ENCODE measurements at places on chromosomes 13 and 19.

- H3K4me3 ChIP-seq: no peak overlapping the region
- no peaks in the 10 kb centered on the region for H3K36me3 ChIP-seq
- H3K4me1 ChIP-seq: no peaks in the 10 kb centered on the region
- no peak for DNase-seq
- H3K27me3 ChIP-seq: no peaks in the 10 kb centered on the region
These were observed 147.7 kb downstream of the COG6 start for GRCh38 chr13:39803156-39803555.

DNA sequence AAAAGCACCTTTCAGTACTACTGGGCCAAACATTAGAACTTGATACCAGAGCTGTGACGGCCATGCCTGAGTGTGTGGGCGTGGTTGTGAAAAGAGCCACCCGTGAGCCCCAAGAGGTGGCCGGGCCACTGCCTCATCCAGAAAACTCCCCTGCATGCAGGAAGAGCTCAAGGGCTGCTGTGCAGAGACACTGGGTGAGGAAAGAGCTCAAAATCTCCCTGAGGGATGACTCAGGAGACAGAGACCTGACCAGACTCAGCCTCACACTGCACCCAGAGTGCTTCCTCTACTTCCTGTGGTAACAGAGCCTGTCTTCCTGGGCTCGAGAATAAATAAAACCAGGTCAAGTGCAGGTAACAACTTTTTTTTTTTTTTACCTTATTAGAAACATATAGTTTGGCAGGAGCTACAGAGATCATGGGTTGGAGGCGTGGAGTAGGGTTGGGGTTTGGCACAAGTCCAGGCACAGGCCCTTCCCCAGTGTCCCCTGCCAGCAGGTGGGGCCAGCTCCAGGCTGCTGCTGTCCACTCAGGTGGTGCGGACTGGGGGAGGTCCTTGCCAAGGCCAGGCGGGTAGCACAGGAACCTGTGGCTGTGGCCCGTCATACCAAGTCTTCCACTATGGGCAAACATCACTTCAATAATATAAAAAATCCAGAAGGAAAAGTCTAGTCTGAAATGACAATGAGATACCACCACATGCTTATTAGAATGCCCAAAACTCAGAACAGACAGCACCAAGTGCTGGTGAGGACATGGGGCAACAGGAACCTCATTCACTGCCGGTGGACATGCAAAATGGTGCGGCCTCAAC, 25.5 kb downstream of the ELL start:
- no peak overlapping the region for H3K27ac ChIP-seq
- peaks cover 75% of the 10 kb centered on the region for H3K4me1 ChIP-seq
- DNase-seq: peak; percentile 35
- H3K36me3 ChIP-seq: no peaks in the 10 kb centered on the region

DNA sequence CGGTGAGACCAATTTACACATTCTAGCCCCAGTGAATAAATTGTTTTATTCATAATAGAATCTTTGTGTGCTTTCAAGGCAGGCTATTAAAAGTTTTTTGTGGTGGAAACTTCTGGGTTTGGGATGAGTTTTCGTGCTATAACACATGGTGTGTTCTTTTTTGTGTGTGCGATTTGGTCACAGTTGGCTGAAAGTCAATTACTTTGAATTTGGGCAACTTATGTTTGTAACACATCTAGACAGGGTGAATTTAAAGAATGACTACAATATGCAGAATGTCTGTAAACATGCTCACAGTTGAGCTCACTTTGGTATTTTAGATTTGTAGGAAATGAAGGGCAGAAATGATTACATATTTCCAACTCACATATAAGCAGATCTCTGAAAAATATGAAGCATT, 307.1 kb downstream of the OXGR1 start:
- H3K27me3 ChIP-seq: no peaks in the 10 kb centered on the region
- H3K4me1 ChIP-seq: no peaks in the 10 kb centered on the region
- no peak overlapping the region for H3K4me3 ChIP-seq
- no peak for DNase-seq
- H3K36me3 ChIP-seq: no peaks in the 10 kb centered on the region

GRCh38 chr13:51895906-51896888, 34.4 kb downstream of the CCDC70 start:
- no peaks in the 10 kb centered on the region for H3K27me3 ChIP-seq
- DNase-seq: peak; percentile 36
- H3K4me3 ChIP-seq: no peak overlapping the region
- H3K27ac ChIP-seq: no peak overlapping the region
- H3K36me3 ChIP-seq: no peaks in the 10 kb centered on the region

DNA sequence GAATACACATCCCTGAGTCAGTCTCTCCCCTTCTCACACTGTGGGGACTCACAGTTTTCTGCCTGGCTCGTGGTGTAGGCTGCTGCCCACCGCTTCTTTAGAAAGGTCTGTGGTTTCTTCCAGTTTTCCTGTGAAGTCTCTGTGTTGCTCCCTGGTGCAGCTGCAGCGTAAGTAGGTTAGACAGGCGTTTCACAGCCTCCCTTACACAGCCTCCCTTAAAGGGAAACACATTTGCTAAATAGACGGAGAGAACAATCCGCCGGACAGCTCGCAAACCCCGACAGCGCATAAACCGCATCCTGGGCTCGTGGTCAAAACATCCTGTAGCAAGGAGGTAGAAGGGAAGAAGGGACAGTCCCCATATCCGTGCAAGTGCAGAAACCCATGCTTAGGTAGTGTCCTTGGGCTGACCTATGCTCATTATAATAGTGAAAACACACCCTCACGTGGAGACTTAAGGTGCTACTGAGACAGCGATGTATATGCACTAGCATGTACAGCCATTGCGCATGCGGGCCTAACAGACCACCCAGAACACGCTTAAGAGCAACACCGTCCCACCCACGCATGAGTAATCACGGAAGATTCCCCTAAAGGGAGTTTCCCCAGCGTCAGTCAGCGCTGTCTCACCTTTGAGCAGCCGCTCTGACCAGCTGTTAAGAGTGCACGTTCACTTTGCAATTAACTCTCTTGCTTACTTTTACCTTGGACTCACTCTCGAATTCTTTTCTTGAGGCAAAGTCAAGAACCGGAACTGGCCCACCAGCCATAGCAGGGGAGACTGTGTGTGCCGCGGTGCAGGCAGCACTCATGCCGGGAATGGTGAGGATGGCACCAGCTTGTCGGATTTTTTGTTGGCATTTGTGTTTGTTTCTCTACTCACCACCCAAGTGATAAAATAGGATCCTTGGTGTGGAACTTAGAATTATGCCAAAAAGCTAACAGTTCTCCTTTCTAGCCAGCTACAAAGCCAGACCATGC, 16.6 kb downstream of the SIGLEC8 start:
- no peaks in the 10 kb centered on the region for H3K27me3 ChIP-seq
- H3K4me3 ChIP-seq: no peak overlapping the region
- no peak for DNase-seq
- no peak overlapping the region for H3K27ac ChIP-seq

- H3K27me3 ChIP-seq: no peaks in the 10 kb centered on the region
- no peak overlapping the region for H3K27ac ChIP-seq
These were observed 40.6 kb downstream of the CEBPG start for GRCh38 chr19:33413868-33414666.

- H3K27ac ChIP-seq: no peak overlapping the region
- H3K4me3 ChIP-seq: no peak overlapping the region
These were observed 517.2 kb upstream of the SLITRK1 start for GRCh38 chr13:84399320-84400085.

DNA sequence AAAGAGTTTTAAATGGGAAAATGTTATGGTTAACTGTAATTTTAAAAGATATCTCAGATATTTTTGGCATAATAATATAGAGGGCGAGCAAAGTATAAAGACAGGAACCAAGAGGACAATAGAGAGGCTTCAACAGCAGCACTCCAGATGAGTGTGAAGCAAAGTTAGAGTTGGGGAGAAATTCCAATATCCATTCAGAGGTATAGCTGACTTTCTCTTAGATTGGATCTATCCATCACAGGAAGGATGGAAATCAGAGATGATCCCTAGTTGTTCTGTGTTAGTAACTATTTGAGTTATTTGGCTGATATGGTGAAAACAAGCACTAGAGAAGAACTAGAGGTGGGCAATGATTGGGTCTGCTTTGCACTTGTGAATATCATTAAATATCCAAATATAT, 786.0 kb upstream of the KLHL1 start:
- no peaks in the 10 kb centered on the region for H3K4me1 ChIP-seq
- H3K36me3 ChIP-seq: no peaks in the 10 kb centered on the region

GRCh38 chr13:108525827-108526226, 103.6 kb upstream of the MYO16 start:
- no peaks in the 10 kb centered on the region for H3K36me3 ChIP-seq
- H3K4me1 ChIP-seq: no peaks in the 10 kb centered on the region
- DNase-seq: no peak
- H3K27ac ChIP-seq: no peak overlapping the region
- no peak overlapping the region for H3K4me3 ChIP-seq

All from heart right ventricle (tissue), 16 donors.